ENCODE measurements at places on chromosomes 4 and X.

- DNase-seq, result no peak
These were observed 528.3 kb upstream of the BOD1L1 start for GRCh38 chr4:14155803-14156202.

DNA sequence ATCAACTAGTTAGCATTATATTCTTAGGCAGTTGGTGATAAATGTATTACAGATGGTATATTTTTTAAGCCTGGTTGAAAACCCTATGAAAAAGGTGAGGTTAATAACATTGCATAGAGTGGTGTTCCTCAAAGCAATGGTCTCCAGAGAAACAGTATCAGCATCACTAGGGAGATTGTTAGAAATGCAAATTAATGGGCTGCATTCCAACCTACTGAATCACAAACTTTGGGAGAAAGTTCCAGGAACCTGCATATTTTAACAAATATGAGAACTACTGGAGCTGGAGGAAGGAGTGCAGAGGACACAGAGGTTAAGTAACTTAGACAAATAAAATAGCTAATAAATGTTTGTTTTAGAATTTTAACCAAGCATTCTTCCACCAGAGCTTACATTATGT, 166.9 kb upstream of the PCDH10 start:
- DNase-seq, result peak; percentile 62

DNA sequence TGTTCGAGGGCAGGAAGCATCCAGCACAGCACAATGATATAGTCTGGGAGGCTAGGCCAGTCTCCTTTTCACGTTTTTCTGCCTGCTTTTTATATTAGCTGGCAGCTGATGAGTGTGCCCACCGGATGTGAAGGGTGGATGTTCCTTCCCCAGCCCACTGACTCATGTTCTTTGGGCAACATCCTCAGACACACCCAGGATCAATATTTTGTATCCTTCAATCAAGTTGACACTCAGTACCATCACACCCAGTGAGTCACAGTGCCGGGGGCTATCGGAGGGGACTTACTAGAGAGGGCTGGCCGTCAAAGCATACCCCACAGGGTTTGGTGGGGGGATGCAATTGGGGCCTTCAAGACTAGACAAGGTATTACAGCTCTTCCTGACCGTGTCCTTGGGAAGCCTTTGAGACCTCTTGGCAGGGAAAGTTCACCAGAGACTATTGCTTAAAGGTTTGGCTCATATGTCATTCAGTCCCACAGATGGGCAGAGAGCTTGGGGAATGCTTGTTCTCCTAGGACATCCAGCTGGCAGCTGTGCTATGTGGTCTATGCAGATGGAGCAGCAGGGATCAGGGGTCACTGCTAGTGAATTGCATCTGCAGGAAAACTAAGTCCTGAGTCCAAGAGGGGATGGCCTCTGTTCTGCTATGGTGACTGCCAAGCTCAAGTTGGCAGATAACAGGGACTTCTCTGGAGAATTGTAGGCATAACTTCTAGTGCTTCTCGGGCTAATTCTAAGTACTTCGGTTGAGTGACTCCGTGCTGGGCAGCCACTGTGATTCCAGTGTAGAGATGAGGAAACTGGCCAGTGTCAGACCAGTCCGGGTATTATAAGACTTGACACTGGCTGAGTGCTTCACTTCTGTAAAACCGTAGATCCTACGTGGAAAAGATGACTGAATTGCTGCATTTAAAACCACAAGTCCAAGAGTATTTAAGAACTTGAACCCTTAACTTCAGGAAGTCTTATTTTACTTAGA, 12.9 kb upstream of the WDR1 start:
- DNase-seq, result no peak

DNA sequence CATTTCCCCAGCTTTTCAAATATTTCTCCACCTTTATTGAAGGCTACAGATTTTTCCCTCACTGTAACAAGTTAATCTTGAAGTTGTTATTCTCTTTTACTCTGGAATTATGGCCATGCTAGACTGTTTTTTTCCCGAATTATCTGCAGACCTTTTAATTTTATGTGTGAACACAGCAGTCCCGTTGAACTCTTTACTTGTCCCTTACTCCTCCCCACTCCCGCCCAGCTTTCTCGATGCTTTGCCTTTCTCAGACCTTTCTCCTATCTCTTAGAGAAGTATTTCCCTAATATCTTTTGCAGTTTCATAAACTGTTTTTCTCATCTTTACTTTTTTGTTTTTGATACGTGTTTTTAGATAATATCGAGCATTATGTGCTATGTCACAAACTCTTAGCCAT, 776 bp downstream of the CEP44 start:
- DNase-seq, result no peak

GRCh38 chr4:598925-599324, 22.8 kb upstream of the TMEM271 start:
- no peak for DNase-seq

GRCh38 chrX:23332888-23333821, 1.5 kb upstream of the PTCHD1 start:
- no peak for DNase-seq

GRCh38 chr4:22884157-22884556, 191.4 kb downstream of the GBA3 start:
- no peak for DNase-seq

DNA sequence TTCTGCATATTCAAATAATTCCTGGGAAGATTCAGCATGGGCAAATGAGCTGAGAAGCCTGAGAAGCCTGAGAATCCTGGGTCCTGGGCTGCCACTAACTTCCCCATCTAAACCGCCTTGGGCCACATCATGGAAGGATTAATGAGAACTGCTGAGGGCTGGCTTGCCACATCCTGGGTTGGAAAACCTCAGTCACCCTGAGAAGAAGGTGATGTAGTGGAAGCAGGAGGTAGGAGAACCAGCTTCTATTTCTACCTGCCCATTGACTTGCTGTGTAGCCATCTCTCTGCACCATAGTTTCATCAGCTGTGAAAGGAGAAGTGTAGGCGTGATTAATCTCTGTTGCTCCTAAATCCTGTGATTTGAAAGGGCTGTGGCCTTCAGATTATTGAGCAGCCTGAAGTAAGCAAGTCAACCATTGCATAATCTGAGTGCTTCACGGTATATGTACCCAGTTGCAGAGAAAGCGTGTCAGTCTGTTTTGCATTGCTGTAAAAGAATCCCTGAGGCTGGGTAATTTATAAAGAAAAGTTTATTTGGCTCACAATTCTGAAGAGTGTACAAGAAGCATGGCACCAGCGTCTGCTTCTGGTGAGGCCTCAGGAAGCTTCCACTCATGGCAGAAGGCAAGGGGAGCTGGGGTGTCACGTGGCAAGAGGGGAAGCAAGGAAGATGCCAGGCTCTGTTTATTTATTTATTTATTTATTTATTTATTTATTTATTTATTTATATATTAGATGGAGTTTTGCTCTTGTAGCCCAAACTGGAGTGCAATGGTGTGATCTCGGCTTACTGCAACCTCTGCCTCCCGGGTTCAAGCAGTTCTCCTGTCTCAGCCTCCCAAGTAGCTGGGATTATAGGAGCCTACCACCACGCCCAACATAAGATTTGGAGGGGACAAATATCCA, 140.9 kb upstream of the ATP6AP2 start:
- DNase-seq, result no peak

- no peak for DNase-seq
These were observed 103.7 kb downstream of the JADE1 start for GRCh38 chr4:128913228-128913627.

GRCh38 chr4:177250056-177250696, 59.5 kb upstream of the NEIL3 start:
- DNase-seq, result peak; percentile 46

GRCh38 chr4:128863312-128864075, 54.0 kb downstream of the JADE1 start:
- DNase-seq, result peak; percentile 62

GRCh38 chrX:42714981-42715700, 62.8 kb downstream of the PPP1R2C start:
- DNase-seq, result peak; percentile 74

DNA sequence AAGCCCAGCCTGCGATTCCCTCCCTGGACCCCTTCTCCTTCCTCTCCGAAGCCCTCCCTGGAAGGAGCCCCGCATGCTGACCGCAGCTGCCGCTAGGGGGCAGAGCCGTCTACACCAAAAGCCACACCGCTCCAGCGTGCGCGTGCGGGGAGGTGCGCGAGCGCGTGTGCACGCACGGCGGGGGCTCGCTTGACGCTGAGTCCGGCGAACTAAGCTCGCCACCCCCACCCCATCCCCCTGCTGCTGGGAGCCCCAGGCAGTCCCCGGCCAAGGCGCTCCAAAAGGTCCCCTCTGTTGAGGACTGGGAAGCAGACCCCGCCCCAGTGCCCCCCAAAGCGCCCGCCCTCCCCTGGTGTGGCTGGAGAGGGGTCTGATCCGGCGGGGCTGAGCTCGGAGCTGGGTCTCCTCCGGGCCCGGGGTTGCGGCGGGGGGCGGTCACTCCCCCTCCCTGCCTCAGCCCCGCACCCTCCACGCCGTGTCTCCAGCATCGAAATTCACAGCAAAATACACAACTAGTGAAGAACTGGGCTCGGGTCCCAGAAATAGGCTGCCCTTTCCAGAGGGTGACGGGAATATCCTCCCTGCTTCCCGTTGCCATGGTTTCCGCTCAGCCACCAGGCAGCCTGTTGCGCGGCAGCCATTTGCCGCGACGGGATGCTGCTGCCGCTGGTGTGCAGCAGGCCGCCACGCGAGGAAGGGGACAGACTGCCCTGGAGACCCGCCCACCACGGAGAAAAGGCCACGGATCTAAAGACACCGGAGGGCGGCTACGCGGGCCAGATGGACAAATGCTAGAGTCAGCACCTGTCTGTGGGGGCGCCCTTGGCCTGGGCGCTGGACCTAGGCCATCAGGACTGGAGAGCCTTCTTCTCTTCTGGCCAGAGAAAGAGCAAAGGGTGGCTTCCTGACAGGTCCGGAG, 11.2 kb upstream of the CCNQ start:
- no peak for DNase-seq

DNA sequence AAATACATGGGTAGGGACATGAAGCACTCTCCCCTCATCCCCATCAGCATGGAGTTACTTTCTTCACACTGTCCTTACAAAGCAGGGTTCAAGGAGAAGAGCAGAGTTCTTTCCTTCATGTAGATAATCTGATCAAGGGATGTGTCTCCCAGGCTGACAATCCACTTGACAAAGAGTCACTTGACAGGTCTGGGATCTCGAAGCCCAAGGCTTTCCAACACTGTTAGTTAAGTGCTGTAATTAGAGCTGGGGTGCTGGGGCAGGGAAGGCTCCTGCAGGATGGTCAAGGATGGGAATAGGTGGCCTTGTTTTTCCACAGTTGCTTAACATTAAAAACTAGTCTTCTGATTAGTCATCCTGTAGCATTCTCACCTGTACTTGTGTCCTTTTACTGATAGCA, 38.0 kb downstream of the CCNG2 start:
- no peak for DNase-seq

DNA sequence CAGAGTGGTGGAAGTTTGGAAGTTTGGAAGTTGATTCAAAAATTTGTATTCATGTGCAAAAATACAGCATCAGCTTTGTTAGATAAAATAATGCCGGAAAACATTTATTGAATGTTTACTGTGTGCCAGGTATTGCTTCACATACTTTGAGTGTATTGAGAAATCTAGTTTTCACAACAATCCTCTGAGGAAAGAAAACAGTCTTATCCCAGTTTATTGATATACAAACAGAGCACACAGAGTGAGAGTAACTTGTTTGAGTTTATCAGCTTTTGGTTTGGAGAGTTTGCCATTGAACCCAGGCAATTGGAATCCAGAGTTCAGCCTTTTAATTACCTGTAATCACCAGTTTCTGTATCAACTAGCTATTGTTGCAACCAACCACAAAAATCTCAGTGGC, 127.2 kb upstream of the RPS6KA3 start:
- DNase-seq, result peak; percentile 7

DNA sequence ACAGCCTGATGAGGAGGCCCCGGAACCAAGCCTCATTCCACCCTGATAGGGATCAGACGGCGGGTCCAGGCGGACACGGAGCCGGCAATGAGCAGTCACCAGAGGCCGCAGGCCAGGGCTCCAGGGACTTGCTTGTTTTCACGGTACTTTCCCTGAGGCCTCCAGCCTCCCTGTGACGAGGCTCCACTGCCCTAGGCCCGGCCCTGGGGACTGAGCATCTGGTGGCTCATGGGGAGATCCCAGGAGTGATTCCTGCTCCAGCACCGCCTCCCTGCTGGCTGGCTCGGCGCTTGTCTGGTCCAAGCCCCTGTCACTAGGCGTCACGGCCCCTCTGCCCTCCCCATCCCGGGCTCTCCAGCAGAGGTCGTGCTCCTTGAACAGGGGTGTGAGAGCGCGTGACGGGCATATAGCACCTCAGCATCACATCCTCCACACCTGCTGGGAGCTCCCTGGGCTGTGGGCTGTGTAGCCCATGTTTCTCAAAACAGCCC, 14.1 kb downstream of the HTRA3 start:
- DNase-seq, result no peak

- no peak for DNase-seq
These were observed 13.3 kb downstream of the OPHN1 start for GRCh38 chrX:68419975-68420374.

GRCh38 chr4:159937595-159937994, 834.7 kb downstream of the RAPGEF2 start:
- peak; percentile 8 for DNase-seq

GRCh38 chr4:71941001-71941400, 90.8 kb upstream of the NPFFR2 start:
- peak; percentile 39 for DNase-seq

DNA sequence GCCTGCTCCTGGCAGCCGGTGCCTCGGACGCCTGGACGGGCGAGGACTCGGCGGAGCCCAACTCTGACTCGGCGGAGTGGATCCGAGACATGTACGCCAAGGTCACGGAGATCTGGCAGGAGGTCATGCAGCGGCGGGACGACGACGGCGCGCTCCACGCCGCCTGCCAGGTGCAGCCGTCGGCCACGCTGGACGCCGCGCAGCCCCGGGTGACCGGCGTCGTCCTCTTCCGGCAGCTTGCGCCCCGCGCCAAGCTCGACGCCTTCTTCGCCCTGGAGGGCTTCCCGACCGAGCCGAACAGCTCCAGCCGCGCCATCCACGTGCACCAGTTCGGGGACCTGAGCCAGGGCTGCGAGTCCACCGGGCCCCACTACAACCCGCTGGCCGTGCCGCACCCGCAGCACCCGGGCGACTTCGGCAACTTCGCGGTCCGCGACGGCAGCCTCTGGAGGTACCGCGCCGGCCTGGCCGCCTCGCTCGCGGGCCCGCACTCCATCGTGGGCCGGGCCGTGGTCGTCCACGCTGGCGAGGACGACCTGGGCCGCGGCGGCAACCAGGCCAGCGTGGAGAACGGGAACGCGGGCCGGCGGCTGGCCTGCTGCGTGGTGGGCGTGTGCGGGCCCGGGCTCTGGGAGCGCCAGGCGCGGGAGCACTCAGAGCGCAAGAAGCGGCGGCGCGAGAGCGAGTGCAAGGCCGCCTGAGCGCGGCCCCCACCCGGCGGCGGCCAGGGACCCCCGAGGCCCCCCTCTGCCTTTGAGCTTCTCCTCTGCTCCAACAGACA, 4.4 kb downstream of the SOD3 start:
- no peak for DNase-seq
